Thoracic aorta (tissue), 2 donors: ENCODE measurements at places on chromosomes 3 and 15. TPM values are rescaled to one million over a fixed set of nuclear protein-coding genes. Genes with fewer than 3 reads are reported as not detected.

CYP1A1 gene
- total RNA-seq, result 0.54 TPM

SYNPR gene
- not detected for total RNA-seq

PHLDB2 gene
- 140 TPM for total RNA-seq

GHSR gene
- total RNA-seq, result not detected

SRPRB gene
- 37.7 TPM for total RNA-seq

SLC38A3 gene
- not detected for total RNA-seq

BTLA gene
- total RNA-seq, result not detected

AQP9 gene
- 0.95 TPM for total RNA-seq
